ENCODE measurements at places on chromosomes 1 and 21.

DNA sequence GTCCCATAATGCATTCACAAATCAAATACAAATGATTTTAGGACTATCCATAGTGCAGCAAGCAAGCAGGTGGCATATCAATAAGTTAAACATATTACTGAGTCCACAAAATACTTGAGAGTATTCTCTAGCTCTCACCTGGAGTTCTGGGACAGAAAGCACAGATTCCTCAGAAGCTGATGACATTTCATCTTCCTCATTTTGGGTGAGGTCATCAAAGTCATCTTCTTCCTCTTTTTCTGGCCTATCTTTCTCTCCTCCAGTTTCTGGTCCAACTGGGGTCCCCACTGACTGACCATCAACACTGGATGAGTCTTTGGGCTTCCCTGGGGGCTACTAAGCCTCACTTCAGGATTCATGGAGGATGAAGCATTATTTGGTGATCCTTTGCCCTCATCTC is 38.9 kb downstream of the YY1AP1 start:
- no peak for DNase-seq

- no peak for DNase-seq
Measured at GRCh38 chr1:221557013-221557412, 184.9 kb downstream of the DUSP10 start.

DNA sequence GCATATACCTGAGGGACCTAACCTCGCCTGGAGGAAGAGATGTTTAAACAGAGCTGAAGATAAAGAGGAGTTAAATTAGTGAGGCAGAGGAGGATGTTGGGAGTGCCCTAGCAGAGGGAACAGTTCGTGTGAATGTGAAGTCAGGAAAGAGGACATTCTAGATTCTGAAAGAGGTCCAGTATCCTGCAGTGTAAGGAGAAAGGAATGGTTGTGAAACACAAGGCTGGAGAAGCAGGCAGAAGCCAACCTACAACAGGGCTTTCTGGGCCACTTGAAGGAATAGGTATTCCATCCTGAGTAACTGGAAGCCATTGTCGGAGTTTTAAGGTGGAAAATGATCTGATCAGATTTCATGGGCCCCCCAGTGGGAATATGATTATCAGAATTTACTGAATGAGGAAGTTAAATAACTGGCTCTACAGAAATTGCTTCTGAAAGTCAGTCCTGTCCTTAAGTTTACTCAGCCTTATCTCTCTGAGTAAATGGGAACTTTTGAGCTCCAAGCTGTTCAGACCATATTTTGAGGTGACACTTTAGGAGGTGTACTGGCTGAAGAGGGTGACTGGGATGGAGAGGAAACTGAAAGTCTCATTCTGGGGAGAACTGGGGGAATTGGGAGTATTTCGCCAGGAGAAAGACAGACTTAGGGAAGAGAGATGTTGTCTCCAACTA is 24.4 kb upstream of the FAAH start:
- DNase-seq, result no peak

DNA sequence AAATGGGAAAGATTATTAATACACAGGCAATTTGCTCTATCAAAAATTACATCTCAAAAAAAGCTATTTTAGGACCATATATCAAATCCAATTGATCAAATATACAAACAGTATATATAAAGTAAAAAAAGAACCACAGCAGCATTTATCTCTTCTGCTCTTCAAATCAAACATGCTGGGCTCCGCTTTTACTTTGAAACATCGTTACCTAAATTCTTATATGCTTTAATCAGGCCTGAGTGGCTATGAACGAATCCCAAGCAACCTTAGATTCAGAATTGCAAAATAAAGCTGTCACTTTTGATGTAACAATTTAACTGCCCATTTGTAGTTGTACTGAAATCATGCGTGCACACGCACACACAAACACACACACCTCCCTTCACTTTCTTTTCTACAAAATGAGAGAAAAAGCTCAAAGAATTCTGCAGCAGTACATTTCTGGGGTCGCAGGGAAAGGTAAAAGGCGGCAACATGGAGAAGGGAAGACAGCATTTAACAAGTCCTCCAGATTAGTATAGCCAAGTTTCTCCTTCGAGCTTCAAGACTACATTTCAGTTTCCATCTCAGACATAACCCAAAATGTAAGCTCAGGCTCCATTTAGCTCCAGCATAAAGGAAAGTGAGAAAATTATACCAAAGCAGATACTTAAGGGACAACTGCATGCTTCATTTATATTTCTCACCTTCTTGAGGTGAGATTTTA is 92.2 kb upstream of the TTC39A start:
- DNase-seq, result no peak

- no peak for DNase-seq
Measured at GRCh38 chr1:7578206-7578605, 192.9 kb upstream of the VAMP3 start.
